Common myeloid progenitor, CD34-positive (primary cell): ENCODE measurements at places on chromosomes 5 and 9.

DNA sequence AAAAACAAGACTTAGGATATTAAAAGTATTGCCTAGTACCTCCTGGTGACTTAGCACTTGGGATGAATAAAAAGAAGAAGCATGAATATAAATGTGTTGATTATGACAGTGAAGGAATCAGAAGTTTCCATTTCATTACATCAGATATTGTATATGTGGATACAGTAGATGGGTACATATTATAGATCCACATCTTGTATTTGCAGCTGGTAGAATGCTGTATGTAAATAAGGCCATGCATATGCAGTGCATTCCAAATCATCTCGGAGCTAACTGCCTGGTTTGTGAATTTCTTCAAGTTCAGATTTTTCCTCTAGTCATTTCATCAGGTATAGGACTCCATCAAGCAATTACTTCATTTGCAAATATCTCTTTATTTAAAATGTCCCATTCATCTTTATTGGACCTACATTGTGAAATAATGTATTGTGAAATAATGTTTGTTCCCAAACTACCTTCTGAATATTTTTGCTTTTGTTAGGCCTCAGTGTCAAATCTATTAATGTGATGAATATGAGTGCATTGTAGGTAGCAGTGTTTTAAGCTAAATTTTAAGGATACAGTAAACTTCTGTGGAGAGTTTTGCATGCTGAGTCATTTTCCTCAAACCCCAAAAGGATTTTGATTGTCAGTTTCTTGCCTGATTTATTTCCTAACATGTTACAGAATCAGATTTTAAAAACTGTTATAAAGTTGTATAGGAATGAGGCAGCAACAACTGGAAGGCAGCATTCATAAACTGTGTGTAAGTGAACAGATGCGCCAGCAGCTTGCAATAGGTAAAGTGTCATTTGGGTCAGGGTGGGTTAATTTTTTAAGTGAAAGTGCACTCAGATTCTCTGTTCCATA is 370.8 kb upstream of the RIOK2 start:
- peak; percentile 29 for DNase-seq

- DNase-seq, result peak; percentile 47
Observed at GRCh38 chr5:147751-148150, 43.5 kb upstream of the LRRC14B start.

- DNase-seq, result peak; percentile 18
Observed at GRCh38 chr5:169548315-169548714, 35.3 kb upstream of the SPDL1 start.

- no peak for DNase-seq
Observed at GRCh38 chr9:38042626-38043357, 26.2 kb downstream of the SHB start.

- peak; percentile 76 for DNase-seq
Observed at GRCh38 chr9:93575796-93576257, 557 bp upstream of the PHF2 start.

DNA sequence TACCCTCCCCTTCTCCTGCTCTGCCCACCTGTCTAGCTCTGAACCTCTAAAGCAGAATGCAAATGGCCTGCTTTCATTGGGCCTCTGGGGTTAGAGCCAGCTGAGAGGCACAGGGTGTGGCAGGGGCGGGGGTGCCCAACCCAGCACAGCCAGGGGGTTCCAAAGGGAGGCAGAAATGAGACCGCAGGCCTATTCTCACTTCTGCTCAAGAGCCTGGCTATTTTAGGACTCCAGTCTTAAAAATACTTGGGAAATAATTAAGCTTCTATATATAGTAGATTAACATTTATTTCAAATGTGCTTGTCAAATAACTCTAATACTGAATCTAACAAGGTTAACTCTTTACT is 5.7 kb downstream of the QSOX2 start:
- no peak for DNase-seq

GRCh38 chr9:4324513-4324912 is 24.6 kb upstream of the GLIS3 start:
- no peak for DNase-seq

GRCh38 chr9:98372077-98372836 is 116.8 kb upstream of the TBC1D2 start:
- no peak for DNase-seq

DNA sequence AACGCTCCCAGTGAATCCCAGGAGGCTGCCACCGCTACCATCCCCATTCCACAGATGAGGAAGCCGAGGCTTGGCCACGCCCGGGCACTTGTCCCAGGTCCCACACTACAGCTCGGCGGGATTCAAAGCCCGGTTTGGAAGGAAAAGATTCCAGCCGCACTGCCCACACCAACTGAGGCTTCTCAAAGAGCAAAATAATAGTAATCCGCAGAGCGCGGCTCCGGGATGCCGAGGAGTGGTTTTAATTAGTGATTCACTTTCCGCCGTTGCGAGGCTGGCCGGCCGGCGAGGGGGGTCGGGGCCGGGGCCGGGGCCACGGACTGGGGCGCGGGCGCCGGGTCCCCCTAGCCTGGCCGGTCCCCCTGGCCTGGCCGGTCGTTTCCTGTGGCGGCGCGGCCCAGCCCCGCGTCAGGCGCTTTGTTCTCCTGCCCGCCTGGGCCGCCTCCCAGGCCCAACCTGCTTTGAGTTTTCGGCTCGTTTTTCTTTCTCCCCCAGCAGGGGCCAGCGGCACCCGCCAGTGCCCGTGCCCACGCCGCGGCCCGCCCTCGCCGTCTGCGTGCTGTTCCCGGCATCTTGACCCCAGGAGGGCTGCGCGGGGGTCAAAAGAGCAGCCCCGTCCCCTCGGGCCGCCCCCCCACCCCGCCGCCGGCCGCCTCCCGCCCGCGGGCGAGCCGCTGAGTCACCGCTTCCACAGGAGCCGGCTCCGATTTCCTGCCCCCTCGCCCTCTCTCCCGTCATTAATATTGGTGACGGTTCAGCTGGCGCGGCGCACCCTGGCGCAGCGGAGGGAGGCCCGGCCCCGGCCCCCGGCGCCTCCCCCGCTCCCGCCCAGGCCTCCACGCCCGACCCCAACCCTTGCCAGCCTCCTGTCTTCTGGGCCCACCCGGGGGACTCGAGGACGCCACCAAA is 31.2 kb downstream of the FGF18 start:
- peak; percentile 59 for DNase-seq

GRCh38 chr5:135007749-135008363 is 26.2 kb downstream of the PITX1 start:
- DNase-seq, result no peak

GRCh38 chr5:150497274-150497988 is 10.5 kb upstream of the NDST1 start:
- DNase-seq, result no peak
